ENCODE measurements at places on chromosomes 11 and 22.
A peak's percentile ranks its signal among the peaks of the same experiment; 100 is the strongest.

- DNase-seq, result no peak
Observed at GRCh38 chr11:46253258-46254132, 24.0 kb upstream of the CREB3L1 start.

GRCh38 chr22:17384612-17385330, 15.5 kb downstream of the CECR2 start:
- DNase-seq, result no peak

- no peak for DNase-seq
Observed at GRCh38 chr11:72432347-72433287, 1.7 kb downstream of the CLPB start.

DNA sequence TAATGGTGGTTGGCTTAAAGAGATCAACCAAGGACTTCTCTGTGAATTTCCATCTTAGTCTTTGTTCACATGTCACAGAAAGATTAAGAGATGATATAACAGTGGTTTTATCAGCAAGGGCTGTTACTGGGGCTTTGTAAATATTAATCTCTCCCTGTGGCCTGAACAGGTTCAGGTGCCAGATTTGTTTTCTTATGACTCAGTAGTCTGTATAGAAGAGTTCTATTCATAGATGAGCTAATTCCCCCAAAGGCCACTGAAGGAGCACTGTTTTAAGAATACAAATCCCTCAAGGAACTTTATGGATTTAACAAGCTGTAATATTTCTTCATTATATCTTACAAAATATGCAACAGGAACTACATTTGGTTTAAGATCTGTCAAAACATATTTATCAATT, 50.4 kb downstream of the TCP11L1 start:
- no peak for DNase-seq

DNA sequence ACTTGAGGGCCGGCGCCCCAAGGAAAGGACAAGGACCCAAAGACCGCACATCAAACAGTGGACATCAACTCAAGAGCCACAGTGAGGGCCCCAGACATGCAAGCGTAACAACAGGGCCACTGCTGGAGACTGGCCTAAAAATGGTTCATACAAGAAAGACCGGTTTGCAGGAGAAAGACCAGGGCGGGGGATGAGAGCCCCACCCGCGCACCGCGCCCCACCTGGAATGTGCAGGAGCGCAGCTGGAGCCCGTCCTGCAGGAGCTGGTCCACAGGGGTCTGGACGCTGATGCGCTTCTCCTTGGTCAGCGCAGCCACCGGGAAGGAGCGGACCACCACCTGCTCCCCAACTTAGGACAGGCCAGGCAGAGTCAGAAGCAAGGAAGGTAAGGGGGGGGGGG, 13.9 kb downstream of the SBF1 start:
- DNase-seq, result no peak

- no peak for DNase-seq
Observed at GRCh38 chr22:43587574-43587973, 175.8 kb downstream of the MPPED1 start.

- no peak for DNase-seq
Observed at GRCh38 chr22:50626314-50626849, 1.6 kb downstream of the ARSA start.

GRCh38 chr11:77993902-77994301, 566 bp downstream of the INTS4 start:
- no peak for DNase-seq

DNA sequence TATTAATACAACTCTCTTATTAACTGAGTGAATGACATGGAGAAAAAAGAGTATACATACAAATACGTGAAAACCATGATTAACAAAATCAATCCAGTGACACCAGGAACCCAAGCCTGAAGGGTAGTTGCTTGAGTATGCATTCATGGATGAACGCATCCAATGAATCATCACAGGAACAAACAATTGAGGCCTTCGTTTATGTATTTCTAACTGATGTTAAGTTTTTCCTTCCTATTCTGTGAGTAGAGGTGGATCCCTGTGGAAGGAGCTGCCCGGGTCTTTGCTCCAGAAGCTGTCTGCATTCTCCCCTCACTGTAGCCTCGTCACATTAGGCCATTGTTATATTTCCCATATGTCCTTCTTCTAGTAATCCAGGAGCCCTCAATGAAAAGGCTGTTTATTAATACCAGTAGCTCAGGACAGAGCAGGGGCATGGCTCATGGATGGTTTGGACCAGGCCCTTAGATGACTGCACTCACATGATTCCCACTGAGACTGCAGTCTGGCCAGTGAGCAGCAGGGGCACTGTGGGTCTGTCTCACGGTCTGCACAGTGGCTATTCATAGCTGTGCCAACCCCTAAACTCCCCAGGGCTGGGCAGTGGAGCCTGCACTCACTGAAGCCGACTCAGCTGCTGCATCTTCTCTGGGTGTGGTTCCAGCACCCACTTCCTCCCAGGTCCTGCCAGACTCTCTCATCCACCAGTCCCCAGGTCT, 128.1 kb upstream of the TOP3B start:
- DNase-seq, result no peak

DNA sequence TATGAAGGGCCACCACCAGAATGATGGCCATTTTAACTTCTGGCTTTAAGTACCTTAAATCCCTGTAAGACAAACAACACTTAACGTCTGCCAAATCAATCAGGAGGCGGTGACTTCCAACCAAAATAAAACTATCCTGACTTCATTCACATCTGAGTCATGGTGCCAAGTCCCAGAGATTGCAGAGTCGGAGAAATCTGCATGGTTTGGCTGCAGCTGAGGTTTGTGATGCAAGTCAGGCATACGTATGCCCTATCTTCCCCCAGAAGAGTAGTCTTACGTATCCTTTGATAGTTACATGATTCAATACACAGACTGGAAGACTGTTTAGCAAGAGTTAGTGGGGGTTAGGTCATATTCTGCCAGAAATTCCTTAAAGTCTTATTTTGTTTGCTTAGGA, 1.7 kb upstream of the GAB2 start:
- DNase-seq, result no peak

- DNase-seq, result no peak
Observed at GRCh38 chr11:73257342-73258103, 14.6 kb upstream of the P2RY6 start.

DNA sequence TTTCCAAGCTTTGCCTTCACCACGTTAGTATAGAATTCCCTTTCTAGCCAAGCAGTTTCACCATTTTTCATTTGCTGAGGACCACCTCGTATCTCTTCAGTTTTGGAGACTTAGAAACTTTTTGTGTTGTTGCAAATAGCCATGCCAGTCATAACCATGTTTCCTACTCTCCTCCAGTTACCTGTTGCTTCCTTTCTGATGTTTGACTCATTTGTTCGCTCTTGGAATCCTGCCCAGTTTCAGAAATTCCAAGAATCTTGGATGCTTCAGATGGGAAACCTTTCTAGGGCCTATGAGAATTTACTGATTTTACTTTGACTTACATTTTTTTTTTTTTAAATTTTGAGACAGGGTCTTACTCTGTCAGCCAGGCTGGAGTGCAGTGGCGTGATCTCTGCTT, 65.4 kb downstream of the PPP6R3 start:
- no peak for DNase-seq

GRCh38 chr11:67310246-67311050, 7.1 kb downstream of the SSH3 start:
- no peak for DNase-seq

GRCh38 chr11:67233584-67234190, 32.6 kb upstream of the GRK2 start:
- DNase-seq, result no peak

DNA sequence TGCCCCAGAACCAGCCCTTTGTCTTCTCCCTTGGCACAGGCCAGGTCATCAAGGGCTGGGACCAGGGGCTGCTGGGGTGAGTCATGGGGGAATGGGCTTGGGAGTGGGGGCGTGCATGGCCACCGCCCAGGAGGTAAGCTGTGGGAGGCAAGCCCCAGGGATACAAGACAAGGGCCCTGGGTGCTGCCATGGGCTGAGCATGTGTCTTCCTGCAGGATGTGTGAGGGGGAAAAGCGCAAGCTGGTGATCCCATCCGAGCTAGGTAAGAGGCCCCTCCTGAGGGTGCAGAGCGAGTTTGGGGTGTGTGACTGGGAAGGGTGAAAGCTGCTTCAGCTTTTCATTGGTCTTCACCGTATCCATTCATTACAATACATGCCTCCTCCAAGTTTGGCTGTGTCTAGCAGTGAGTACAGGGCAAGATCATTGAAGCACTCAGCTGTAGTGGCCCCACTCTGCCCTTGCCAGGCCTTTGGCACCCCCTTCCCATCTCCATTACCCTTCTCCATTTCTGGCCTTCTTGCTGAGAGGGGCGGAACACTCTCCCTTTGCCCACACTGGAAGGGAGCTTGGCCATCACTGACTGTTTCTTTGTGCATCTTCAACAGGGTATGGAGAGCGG, 2.5 kb downstream of the FKBP2 start:
- DNase-seq, result no peak

DNA sequence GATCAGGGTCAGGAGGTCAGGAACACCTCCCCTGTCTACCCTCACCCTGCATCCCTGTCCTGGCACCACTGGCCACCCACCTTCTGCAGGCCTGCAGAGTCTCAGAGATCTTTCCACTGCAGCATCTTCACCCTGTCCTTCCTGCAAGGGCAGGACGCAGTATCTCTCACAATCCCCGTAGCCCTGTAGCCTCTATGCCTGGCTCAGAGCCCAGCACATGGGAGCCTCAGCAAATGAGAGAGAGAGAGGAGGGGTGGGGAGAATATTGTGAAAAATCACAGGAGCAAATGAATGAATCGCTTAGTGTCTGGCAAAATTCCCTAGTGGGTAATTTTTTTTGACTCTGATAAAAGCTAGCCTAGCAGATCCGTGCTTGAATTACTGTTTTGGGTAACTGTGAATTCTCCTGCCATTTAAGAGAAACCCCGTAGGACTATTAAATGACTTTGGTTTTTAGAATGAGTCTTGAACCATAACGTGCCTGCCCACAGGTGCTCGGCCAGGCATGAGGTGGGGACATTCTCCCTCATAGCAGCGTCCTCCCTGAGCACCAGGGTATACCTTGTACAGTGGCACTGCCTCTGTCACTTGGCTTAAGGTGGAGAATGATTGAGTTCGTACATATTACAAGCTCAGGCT, 91.5 kb downstream of the MORC2 start:
- DNase-seq, result peak; percentile 38

- no peak for DNase-seq
Observed at GRCh38 chr11:129434641-129435498, 59.2 kb downstream of the BARX2 start.

- DNase-seq, result no peak
Observed at GRCh38 chr22:21570398-21570797, 2.9 kb downstream of the UBE2L3 start.

DNA sequence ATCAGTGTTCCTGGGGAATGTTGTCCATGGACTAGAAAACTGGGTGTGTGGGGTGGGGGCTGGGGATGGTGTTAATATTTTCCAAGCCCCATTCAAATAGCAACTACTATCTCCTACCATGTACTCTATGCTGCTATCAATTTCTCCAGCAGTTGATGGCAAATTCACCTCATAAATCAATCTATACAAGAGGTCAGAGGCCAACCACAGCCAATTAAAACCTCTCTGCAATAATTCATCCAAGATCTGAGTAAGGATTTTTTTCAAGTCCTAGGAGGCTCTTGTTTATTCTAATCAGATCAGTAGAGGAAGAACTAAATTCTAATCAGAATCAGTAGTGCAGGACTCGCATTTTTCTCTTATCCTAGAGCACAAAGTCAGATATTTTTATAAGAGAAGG, 73.4 kb upstream of the WT1 start:
- DNase-seq, result no peak

GRCh38 chr11:26483108-26483507, 89.0 kb downstream of the MUC15 start:
- no peak for DNase-seq

DNA sequence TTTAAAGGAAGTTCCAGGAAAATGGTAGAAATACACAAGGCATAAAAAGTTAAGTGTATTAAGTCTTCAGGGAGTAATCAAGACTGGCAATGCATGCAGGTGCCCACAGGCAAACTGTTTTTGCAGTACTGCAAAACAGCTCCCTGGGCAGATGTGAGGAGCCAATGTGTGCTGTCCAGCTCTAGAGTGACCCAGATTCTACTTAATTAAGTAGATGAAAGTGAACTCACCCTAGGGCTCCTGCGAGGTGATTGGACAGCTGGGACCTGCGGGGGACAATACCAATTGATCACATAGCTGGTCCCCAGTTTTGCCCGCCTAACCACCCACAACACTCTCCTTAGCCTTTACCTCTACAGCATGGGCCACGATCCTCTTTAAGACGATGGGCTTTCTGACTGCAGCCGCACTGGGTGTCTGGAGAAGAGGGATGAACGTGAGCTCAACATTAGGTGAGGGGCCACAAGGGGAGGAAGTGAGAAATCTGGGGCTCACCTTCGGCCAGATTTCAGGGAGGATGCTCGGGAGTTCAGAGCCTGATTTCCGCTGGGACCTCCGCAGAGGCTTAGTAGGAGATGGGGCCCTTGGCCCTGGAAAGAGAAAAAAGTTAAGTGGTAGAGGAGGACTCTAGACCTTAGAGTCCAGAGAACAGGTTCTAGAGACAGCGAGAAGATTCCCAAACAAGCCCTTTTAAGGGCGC, 556 bp downstream of the CDCA5 start:
- DNase-seq, result no peak

- DNase-seq, result no peak
Observed at GRCh38 chr22:42439021-42439567, 6.9 kb upstream of the NFAM1 start.

DNA sequence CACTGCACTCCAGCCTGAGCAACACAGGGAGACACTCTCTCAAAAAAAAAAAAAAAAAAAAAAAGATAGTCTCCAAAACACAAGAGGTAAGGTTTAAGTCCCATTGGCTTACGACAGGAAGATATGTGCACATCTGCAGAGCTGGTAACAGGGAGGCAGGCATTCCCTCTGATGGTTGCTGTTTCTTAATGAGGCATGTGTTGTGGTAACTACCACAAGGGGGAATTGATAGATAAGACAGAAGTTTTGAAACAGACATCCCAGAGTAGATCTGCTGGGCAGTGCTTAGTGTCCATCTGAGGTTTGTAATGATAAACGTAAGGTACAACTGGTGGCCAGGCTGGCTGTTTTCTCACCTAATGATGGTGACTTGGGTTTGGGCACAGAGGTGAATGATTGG, 4.7 kb downstream of the EIF1AD start:
- DNase-seq, result no peak

GRCh38 chr11:74465291-74465708, 2.0 kb downstream of the KCNE3 start:
- no peak for DNase-seq
